Activated T-cell treated with anti-CD3 and anti-CD28 coated beads for 48 hours (primary cell): ENCODE measurements at places on chromosomes 6 and 20.

GRCh38 chr6:19753826-19754225 is 83.3 kb upstream of the ID4 start:
- DNase-seq, result no peak

GRCh38 chr6:148608199-148608951 is 138.5 kb upstream of the UST start:
- DNase-seq, result no peak

DNA sequence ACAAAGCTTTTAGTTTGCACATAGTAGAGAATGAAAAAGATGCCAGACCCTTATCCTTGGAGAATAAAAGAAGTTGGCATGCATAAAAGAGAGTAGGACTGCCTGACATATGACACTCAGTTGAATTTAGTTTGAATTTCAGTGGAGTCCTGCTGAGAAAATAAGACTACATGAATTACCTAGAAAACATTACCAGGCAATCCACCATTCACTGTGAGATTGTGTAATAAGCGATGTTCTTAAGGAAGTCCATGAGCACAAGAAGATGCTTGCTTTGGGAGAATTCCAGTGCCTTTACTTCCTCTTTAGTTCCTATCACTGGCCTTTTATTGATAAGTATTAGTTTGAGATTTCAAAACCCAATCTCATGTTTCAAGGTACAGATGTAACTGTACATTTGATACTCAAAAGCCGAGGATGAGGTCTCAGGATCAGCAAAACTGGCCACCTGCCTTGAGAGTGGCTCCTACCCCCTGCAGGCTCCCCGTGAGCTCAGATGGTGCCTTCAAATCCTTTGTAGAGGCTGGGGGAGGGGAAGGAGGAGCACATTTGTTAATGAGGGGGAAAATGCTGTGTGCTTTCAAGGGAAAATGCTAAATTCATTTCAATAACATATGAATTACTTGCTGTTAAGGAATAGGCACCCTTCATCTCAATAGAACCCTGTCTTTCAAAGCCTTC is 11.2 kb upstream of the UNC93A start:
- DNase-seq, result no peak

GRCh38 chr6:139017227-139017626 is 11.3 kb upstream of the ABRACL start:
- DNase-seq, result no peak

DNA sequence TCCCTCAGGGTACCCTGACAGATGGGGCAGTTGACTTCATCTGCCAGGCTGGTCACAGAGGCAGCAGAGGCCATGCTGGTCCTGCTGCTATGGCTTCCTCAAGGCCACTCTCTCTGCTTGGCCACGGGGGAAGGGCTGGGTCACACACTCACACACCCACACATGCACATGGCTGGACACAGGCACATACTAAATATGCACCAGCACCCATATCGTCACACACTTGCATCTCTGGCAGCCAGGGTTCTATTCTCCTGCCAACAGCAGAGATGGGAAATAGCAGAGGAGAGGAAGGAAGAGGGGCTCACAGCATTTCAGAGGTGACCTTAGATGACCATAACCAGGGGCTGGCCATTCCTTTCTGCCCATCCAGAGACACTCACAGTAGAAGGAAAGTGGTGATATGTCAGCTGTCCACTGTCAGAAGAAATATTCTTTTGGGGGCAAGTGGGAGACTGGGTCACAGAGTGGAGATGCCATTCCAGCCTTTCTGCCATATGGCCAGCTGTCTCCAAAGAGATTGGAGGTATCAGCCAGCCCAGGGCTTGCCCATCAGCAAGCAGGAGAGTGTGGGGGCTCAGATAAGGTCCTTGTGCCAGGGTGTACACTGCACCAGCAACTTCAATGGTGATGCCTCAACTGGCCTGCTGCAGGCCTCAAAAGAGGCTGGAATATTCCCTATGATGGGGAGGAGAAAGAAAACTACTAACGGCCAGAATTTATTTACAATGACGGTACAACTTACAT is at the start of gene TRIM10:
Gene TRIM10, minus strand, starts transcription at position 427 of the 747 bp plus-strand sequence. Its CDS starts 353 bp downstream, at position 74.
- DNase-seq, result no peak

- DNase-seq, result no peak
These were observed 29.2 kb downstream of the ERMARD start for GRCh38 chr6:169780571-169781091.

DNA sequence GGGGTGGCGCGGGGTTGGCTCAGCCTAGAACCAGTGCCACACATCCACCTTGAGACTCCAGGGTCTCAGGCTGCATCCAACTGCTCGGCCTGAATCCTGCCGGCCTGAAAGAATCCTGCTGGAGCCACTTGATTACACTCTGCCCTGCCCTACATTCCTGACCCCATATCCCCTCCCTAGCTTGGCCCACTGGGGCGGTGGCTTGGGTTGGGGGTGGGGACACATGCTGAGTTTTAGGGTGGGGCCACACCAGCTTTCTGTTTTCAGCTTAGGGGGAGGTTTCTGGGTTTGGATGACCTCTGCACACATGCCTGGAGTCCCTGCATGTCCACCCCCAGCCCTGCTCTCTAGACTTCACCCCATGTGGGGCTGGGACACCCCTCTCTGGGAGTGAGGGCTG is 6.8 kb downstream of the ITPR3 start:
- DNase-seq, result no peak

DNA sequence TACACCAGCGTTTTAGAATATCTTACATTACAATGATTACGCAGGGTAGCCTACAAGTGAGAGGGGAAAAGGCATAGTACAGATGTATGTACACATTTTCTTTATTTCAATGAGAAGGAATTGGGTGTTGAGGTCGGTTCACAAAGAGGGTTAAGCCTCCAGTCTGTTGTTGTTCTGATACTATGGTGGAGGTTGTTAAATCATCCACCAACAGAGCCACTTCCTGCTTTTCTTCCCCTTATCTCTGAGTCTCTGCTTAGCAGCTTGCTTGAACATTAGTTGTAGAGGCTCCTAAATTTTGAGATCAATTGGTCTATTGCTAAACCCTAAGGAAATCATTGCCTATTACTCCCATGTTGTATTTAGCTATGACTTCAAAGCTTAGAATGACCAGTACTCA is 7.3 kb downstream of the RGS17 start:
- no peak for DNase-seq

- DNase-seq, result no peak
These were observed 9.3 kb downstream of the SDHAF4 start for GRCh38 chr6:70575899-70576495.

GRCh38 chr20:35657271-35657670 is 7.4 kb downstream of the CPNE1 start:
- no peak for DNase-seq

GRCh38 chr6:28769626-28770402 is 154.0 kb downstream of the TRIM27 start:
- no peak for DNase-seq

- DNase-seq, result no peak
These were observed 82.5 kb upstream of the AGPAT4 start for GRCh38 chr6:161356167-161356854.

DNA sequence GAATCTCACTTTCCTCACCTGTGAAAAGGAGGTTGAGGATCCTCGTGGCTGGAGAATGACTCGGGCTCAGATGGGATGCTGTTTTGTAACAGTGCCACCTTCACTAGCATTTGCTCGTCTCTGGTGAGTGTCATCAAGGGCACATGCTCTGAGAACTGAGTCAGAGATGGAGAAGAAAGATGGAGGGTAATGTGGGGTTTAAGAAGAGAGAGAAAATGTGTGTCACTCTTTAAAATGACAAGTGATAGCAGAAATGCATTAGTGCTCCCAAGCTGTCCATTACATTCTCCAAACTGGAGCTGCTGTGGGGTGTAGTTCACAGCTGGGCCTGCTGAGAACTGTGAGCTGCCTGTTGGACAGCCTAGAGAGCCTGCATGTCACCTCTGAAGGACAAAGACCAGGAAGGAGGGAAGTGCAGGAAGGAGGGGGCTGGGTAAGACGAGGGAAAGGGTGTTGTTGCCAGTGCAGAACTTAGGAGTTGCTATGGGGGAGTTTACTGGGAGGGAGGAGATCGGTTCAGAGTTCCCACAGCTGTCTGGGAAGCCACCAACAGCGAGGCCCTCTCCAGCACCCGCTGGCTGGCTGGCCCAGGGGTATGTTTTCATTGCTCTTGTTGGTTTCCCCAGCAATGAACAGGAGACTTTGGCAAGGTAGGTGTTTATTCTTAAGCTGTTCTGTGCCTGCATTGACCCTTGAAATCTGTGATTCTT is 19.8 kb downstream of the GMPR start:
- DNase-seq, result no peak

DNA sequence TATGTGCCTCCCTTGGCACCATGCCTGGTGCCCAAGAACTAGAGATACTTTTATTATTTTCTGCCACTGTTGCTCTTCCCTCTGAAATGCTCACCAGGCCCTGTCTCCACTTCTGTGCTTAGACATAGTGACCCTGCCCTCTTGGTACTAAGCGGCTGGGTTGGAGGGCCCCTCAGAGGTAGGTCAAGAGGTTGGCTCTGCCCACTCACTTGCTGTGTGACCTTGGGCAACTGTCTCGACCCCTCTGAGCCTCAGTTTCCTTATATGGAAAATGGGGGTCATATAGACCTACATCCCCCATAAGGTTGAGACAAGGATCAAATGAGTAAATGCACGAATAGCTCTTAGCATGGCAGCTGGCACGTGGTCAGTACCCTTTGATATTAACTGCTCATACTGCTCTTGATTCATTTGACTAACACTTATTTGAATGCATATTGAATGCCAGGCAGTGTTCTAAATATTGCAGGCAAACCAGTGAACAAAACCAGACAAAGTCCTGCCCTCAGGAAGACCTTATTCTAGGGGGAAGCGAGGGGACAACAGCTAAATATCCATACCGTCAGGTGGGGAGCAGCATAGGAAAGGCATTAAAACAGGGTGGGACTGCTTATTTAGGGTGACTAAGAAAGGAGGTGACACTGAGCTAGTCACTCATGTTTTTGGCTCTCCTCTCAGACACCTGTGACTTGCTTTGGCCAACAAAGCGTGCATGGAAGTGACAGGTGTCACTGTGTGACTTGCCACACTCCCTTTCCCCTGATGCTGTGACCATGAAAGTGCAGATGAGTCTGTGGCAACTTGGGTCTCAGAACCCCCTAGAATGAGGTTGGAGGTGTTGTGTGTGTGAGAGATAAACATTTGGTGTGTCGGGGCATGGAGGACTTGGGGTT is 14.3 kb upstream of the SPO11 start:
- DNase-seq, result no peak

DNA sequence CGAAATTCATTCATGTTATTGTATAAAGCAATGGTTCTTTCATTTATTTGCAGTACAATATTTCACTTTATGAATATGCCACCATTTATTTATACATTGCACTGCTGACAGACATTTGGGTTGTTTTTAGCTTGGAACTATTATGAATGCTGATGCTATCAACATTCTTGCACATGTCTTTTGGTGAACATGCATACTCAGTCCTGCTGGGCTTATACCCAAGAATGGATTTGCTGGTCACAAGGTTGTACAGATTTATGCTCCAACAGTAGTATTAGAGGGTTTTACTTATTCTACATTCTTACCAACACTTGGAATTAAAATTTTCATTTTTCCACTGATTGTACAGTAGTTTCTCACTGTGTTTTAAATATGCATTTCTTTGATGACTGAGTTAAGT is 126.2 kb downstream of the PTPRK start:
- no peak for DNase-seq

- no peak for DNase-seq
These were observed 2.9 kb downstream of the SPAG4 start for GRCh38 chr20:35618263-35619131.

DNA sequence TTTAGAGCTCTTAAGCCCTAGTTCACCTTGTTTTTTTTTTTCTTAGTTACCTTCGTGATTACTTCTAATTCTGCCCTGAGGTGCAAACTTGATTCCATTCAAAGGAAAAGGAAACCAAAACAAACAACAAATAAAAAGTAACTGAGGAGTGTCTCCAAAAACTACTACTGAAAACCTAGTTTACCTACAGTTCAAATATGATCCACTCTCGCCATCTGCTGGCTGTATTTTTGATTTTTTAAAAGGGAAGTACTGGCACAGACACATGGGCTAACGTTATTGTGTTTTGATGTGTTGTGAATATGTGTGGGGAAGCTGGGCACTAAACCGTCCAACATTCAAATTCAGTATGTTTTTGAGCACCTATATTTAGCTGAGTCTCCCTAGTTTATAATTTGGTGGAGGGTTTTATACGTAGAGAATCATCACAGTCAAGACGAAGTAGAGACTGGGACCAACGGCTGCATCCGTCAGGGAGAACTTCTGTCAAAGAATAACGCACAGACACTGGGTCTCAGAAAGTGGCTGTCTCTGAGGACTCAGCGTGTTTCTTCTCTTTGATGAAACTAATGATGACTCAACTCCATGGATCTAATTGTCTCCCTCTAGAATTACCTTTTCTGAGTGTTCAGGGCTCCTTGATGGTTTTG is 373.5 kb upstream of the BTBD3 start:
- DNase-seq, result no peak

- DNase-seq, result peak; percentile 26
These were observed 96.2 kb upstream of the BTN3A2 start for GRCh38 chr6:26268659-26269402.

DNA sequence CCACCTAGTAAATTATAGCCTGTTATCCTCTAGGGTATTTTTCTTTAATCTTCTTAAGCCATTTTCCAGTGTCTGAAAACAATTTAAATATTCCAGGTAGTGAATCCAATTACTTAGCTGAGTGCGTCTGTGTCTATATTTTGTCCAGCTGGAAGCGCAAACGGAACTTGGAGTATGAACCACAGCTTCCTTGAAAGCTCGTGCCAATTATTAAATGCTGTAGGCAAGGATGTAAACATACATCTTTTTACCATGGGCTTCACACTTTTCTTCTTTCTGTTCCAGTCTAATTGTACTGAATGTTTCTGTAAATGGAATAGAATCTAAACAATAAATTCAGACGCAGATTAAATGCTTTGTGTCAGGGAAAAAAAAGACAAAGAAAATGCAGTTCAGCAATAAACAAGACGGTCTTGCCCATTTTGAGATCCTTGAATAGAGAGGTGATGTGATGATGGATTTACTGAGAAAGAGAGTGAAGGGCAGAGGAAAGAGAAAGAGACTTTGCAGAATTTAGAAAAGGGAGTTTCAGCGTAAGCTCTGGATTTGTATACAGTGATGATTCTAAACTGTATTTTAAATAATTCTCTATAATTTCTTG is 1.9 kb downstream of the PLCB1 start:
- DNase-seq, result no peak

- no peak for DNase-seq
These were observed 828 bp upstream of the SULF2 start for GRCh38 chr20:47785854-47786764.

DNA sequence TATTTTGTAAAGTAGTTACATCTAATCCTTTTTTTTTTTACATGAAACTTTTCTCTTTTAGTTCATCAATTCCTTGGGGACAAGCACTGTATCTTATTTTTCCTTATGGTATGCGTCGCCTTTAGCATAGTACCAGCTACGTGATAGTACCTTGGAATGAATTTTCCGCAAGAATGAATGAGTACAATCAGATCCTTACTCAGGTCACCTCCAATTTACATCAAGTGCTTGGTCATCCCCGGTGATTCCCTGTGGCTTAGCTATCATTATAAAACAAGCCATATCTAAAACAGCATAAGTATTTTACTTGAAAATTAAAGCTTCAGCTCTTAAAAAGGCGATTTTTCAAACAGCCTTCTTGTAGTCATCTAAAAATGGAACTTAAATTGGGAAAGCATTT is 680.4 kb upstream of the MAP3K7 start:
- DNase-seq, result no peak

GRCh38 chr6:17167327-17167979 is 65.6 kb downstream of the STMND1 start:
- no peak for DNase-seq
